ENCODE measurements at places on chromosomes 3 and 15.

- no peak for DNase-seq
These were observed 730.1 kb upstream of the NR2F2 start for GRCh38 chr15:95600367-95600766.

DNA sequence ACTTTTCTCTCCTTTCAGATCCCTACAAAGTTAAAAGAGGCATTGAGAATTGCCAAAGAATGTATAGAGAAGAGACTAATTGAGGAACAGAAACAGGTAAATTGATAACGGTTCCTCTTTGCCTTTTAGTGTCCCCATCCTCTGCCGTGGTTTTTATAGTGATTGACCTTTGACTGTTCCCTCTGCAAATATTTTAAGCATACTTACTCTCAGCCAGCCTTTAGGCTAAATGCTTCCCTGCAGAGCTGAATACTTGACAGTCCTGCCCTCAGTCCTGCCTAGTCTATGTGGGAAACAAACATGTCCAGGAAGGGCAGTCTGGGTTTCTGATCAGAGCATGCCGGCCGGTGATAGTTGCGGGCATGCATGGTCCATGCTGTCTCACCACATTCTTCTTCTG is 24.7 kb downstream of the PDHB start:
- no peak for DNase-seq

DNA sequence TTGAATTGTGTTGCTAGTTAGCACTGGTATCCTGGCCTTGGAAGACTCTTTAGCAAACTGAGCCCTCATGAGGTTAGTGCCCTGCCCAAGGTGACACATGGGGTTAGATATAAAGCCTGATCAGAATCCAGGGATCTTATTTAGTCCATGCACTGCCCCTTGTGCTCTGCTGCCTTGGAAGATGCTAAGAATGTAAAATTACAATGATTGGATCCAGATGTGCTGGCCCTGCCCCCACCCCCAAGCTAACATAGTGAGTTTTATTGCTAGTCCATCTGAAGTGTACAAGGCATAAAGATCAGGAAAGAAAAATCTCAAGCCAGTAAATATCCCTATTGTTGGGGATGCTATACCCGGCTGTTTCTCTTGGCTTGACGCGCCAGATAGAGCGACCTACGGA is 248.1 kb upstream of the C2CD4B start:
- DNase-seq = no peak

DNA sequence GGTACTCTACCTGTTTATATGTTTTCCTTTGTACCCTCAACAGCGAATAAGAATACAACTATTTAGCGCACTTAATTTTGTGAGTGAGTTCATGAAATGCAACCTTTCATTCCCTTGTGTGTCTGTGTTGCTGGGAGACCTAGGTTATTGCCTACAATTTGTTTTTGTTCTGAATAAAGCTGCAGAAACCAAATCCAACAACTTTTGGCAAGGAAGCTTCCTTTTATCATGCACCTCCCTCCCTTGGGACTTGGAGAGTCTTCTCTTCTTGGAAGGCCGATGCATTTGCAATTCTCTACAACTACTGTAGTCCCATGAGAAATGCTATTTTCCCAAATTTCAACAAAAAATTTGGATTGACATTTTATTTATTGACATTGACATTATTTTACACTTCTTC is 1002.4 kb upstream of the CADM2 start:
- no peak for DNase-seq

DNA sequence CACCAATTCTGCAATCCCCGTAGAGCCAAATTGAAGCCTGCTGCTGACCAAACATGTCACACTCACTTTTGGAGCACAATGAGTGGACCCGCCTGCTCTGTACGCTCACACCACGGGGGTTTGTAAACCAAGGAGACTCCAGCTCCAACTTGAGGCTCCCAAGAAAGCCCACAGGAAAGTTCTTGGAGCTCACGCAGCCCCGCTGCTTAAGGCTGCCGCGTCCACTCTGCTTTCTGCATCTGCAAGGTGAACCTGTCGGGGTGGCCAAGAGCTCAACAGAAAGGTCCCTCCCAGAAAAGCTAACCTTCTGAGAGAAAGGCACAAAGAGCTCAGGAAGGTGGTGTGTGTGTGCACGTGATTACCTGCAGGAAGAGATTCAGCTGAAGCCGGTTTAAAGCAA is 94.9 kb downstream of the PCSK6 start:
- DNase-seq = no peak

DNA sequence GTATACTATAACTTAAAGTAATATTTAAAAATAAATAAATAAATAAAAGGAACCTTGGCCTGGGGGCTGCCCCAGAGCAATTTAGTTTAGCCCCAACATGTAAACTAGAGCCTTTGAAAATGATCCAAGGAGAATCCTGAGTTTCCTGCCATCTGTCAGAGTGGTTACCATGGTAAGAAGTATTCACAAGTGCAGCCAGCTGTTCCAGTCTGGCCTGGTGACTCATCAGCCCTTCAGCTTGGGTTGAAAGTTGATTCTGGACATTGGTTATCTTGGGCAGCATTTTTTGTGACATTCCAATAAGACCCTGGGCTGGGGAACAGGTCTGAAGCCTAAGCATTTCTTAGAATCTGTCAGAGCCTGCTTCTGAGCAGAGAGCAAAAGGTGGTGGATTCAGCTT is 72.7 kb upstream of the LRTM1 start:
- DNase-seq = no peak

DNA sequence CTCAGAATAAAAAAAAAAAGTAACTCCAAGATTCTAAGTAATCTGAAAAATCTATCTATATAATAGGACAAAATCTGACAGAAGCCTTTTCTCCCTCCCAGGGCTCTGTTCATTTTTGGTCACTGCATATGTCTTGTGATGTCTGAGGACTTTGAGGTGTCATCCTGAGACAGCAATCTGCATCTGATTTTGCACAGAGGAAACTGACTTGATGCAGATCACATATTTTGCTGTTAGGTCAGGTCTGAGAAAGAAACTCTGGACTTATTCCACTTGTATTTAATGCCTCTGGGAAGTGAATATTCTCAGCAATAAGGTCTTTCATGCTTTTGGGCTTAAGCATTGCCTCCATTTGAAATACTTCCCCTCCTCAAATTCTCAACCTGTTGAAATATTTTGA is 295.2 kb upstream of the THBS1 start:
- DNase-seq = no peak

- no peak for DNase-seq
These were observed 56.0 kb downstream of the CAPN7 start for GRCh38 chr3:15262021-15262420.

DNA sequence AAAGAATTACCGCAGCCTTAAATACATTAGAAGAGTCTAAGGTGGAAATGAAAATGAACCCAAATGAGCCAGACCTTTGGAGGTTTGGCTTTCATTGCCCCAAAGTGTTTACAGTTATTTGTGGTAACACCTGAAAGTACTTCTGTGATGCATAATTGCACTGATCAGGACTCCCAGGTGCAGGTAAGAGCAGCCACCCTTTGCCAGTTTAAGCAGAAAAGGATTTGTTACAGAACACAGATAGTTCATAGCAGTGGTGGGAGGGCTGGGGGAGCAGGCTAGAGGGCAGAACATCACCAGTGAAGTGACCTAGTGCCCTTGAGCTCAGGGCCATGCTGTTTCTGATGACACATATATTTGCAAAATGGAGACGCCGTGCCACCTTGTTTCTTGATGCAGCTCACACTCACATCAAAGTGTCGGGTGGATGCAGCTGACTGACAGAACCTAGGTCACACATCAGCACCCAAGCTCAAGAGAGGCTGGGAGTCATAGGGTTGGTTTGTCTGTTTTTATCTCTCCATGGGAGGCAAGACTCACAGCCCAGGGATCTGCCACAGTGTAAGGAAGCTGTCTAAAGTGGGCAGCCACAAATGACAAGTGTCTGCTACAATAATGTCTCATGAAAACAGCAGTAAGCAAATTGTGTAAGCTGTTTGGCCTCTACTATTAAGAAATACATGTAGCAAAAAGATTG is 49.1 kb downstream of the NEK11 start:
- no peak for DNase-seq

DNA sequence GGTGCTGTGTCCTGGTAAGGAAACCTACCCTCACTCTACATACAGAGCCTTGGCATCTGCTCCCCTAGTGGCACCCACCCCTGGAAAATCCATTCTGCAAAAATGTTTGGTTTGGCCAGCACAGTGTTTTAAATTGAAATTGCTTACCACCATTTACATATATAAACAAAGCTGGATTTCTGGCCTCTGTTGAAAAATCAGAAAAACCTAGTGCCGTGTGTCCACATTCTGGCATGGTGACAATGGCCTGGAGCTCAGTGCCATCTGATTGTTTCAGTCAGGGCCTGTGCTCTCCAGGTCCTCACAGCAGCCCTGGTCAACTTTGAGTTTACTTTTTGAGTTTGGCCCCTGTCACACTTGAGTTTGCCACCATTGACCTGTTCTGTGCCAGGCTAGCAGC is 2.9 kb upstream of the IL17RC start:
- no peak for DNase-seq

DNA sequence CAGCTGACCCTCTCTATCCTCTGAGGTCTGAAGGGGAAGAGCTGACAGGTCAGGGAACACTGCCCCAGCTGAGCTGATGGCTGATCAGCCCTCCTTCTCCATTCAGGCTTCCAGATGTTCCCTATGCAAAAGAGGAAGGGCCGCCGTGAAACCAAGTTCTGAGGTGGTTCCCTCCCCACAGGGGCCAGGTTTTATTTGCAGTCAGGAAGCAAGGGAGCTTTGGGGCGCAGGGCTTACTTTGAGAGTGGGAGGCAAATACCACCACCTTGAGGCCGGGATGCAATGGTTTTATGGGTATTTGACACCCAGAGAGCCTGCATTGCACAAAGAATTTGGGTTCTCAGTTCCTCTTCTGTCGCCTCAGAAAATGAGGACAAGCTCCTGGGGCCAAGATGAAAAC is 186.9 kb downstream of the ARRDC4 start:
- DNase-seq = no peak

DNA sequence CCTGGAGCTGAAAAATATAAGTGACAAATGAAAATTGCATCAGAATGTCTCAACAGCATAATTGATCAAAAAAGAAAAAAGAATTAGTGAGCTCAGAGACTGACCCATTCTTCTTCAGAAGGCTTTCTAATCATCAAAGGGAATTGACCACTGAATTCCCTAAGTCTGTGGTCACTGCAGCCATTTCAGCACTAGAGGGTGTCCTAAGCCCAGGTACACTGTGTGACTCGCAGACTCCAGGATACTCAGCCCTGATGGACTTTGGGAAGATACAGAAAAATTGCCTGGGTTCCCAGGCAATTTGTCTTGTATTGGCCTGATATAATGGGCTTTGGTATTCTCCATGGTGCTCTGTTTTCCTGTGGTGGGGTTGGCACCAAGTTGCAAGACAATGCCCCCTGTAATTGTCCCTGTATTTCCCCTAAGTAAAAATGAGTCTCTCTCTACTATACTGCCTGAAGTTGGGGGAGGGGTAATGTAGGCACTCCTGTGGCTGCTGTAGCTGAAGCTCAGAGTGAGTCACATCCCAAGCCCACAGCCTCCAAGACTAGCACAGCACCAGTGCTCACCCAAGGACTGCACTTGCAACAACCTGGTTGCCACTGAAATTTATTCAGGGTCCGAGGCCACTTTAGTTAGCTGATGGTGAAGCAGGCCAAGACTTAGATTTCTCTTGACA is 256.0 kb upstream of the STAC start:
- peak; percentile 72 for DNase-seq

GRCh38 chr3:50256978-50257890 is 11.7 kb upstream of the SEMA3B start:
- DNase-seq = no peak
